H4 (cell line): ENCODE measurements at places on chromosomes 12 and 14. TPM values are rescaled to one million over a fixed set of nuclear protein-coding genes. Genes with fewer than 3 reads are reported as not detected.

- DNase-seq = no peak
These were observed 43.3 kb downstream of the ADCK1 start for GRCh38 chr14:77843195-77843594.

TAS2R9 gene
- not detected in 2 replicates for total RNA-seq

DNA sequence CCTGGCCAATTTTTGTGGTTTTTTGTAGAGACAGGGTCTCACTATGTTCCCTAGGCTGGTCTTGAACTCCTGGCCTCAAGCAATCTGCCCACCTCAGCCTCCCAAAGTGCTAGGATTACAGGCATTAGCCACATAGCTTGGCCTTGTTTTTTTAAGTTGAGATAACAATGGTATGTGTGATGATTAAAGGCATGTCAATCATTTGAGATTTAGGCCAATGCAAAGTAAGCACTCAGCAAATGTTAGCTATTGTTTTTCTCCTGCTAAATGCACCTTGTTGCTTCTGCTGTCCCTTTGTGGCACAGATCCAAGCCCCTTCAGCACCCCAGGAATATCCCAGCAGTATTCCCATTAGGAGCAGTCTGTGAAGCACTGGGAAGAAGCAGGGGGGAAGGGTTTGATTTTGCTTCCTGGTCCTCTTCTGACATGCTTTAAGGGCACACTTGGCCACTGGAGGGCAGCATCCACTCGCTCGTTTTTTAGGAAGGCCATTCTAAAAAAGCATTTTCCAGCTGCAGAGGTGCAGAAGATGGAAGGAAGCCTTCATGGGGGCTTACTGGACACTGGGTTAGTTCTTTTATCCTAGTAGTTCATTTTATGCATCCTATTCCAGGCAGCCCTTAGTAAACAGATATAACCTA, 70.2 kb upstream of the ZFP36L1 start:
- peak; percentile 73 for DNase-seq

- no peak for DNase-seq
These were observed at the start of gene IKZF4 for GRCh38 chr12:56020423-56021184. IKZF4 (plus strand) TSS chr12:56021043; CDS start chr12:56021494, 451 bp downstream.

DNA sequence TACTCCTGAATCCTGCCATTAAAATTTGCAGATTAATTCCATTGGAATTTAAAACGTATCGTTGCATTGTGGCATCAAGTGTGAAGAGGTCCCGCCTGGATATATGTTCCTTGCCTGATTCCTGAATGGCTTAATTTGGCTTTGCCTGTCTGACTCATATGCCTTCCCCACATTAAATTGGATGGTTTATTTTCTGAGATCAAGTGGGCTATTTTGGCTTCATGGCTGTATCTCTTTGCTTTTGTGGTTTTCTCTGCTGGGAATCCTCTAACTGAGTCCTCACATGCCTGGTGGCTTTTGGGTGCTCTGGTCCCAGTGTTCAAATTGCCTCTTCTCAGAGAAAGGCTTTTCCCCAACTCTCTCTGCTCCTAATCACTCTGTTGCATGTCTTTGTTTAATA, 127.9 kb upstream of the DYRK2 start:
- peak; percentile 34 for DNase-seq

MSRB3 gene
- 6.6 and 9.5 TPM in 2 replicates for total RNA-seq
